Inflammatory macrophage treated with lipopolysaccharide for 1 hour (primary cell): ENCODE measurements at places on chromosomes 7 and 10.
A peak's percentile ranks its signal among the peaks of the same experiment; 100 is the strongest.

GRCh38 chr7:2495418-2496299, 19.5 kb upstream of the GRIFIN start:
- no peak for DNase-seq

DNA sequence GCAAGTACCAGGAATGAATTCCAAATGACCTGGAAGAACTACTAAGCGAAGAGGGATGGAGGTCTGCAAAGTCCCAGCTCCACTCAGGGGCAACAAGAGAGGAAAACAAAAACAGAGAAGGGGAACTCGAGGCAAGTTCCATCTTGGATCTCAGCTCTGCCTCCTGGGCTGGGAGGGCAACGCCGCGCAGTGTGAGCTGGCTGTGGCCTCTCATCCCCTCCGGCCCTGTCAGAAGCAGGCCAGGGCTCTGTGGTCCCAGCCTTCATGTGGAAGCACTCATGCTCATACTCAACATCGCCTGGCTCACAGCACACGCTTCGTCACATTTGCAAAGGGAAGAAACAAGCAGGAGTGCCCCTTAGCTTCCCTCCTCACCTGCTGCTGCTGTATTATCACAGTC, 627.9 kb upstream of the MGMT start:
- no peak for DNase-seq

DNA sequence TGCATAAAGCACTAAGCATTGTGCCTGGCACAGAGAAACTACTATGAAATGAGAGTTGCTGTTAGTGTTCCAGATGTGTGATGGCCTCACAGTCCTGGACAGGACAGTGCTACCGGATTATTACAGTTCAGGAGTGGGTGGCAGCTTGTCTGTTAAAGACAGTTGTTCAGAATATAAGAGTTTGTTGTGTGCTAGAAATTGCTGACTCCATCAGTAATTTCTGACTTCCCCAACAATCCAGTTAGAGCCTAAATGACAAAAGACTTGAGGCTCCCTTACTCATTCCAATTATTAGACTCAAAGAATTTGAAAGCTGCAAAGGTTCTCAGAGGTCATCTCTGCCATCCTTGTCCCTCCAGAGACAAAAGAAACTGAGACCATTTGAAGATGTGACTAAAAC, 34.3 kb upstream of the DNAJB12 start:
- no peak for DNase-seq

DNA sequence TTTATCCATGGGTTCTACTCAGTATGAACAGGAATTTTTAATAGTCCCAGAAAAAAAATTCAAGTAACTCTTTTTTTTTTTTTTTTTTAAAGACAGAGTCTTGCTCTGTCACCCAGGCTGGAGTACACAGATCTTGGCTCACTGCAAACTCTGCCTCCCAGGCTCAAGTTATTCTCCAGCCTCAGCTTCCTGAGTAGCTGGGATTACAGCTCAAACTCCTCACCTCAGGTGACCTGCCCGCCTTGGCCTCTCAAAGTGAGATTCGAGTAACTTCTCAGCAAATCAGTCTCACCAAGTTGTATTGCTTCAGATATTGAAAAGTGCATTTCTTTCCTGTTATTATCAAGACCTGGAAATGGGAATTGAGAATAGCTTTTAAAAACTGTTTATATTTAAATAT, 281.2 kb upstream of the MINDY3 start:
- no peak for DNase-seq

DNA sequence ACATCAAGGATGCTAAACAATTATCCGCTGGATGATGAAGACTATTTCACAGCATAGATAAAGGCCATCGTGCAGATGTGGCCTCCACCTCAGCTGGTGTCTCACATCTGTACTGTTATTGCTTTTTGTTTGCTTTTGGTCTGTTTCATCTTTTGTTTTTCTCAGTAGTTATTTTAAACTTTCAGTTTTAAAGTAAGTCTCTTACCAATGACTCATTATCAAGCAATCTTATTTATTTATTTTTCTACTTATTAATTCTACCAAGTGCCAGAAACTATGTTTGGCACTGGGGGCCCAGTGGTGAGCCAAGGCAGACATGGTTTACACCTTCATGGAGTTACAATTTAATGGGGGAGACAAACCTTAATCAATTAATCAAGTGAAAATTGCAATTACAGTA, 250.9 kb upstream of the TMEM72 start:
- no peak for DNase-seq

DNA sequence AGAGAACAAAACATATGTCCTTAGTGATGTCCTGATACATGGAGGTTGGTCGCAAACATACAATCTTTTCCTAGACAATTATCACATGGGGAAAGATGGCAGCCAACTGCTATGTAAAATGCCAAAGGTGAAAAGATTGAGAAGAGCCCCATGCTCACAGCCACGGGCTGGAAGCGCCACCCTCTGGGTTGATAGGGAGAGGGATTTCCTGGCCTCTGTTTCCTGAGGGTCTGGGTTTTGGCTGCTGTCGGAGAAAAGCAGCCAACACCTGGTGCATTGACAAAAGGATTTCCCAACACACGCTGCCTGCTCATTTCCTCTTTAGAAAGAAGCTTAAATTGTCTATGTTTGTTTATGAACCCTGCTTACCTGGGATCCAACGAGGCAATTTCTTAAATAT, 43.8 kb downstream of the ITIH5 start:
- DNase-seq, result no peak

DNA sequence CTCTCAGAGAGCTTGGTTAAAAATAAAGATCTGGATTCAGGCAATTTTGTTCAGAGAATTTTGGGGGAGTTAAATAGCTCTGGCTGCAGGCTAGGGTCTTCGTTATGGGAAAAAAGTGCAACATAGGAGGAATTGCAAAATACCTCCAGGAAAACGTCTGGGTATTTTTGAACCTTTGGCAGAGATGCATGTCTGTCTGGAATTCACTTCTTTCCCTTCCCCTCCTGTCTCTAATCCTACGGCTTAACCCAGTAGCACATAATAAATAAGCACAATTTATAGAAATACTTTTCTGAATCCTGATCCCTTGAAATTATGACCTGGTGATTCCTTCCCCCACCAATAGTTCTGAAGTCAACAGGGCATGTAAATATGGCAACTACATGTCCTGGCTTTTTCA, 19.3 kb upstream of the NUP205 start:
- no peak for DNase-seq

DNA sequence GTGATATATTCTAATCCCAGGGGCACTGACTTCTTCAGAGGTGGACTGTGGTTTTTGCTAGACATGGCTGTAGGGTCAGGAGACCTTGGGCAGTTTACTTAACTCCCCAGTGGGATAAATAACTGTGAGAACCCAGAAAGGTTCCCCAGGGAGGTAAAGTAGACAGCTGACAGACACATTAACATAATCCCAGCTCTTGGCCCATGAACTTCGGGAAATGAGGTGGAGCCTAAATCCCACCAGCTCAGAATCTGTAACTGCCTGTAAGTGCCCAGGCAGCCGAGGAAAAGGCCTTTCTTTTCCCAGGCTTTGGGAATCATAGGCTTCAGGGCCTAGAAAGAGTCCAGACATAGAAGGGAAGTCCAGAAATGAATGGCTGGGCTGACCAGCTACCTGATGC, 106.0 kb downstream of the LRRC18 start:
- no peak for DNase-seq

DNA sequence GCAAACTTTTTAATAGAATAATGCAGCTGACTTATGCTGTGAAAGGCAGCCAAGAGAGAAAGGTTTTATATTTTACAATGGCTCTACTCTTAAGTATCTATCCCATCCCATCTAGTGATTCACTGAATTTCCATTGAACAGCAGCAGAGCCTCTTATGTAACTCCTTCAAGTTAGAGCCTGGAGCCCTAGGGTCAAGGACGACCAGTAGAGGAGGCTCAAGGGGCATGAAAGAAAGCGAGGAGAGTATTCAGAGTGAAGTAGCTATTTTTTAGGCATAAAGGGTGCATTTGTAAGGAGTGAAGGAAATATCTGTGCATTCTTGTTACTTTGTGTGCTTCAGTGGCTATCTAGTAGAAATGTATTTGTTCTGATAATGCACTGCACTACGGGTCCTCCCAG, 180.2 kb upstream of the TPK1 start:
- no peak for DNase-seq

- no peak for DNase-seq
Observed at GRCh38 chr10:97479939-97480338, 18.3 kb downstream of the MMS19 start.

GRCh38 chr10:24981161-24981710, 28.8 kb upstream of the PRTFDC1 start:
- no peak for DNase-seq

GRCh38 chr10:78752708-78753107, 316.1 kb upstream of the ZMIZ1 start:
- no peak for DNase-seq

GRCh38 chr10:27512548-27512947, 8.4 kb downstream of the RAB18 start:
- no peak for DNase-seq

DNA sequence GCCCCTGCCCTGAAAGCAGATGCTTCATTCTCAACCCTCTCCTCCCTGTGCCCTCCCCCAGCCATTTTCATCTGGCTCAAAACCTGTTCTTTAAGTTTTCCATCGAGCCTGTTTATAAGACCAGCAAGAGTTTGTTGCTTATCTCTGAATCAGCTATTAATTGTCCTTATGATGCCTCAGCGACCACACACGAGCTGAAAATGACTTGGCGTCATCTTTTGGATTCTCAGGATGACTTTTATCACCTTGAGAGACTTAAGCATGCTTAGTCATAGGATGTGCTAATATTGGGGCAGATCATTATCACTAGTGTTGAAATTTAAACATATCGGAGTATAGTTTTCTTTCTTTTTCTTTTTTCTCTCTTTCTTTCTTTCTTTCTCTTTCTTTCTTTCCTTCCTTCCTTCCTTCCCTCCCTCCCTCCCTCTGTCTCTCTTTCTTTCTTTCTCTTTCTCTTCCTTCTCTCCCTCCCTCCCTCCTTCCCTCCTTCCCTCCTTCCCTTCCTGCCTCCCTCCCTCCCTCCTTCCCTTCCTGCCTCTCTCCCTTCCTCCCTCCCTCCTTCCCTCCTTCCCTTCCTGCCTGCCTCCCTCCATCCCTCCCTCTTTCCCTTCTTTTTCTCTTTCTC, 184.5 kb downstream of the PHTF2 start:
- no peak for DNase-seq

- no peak for DNase-seq
Observed at GRCh38 chr10:63889803-63890202, 368.6 kb downstream of the REEP3 start.

DNA sequence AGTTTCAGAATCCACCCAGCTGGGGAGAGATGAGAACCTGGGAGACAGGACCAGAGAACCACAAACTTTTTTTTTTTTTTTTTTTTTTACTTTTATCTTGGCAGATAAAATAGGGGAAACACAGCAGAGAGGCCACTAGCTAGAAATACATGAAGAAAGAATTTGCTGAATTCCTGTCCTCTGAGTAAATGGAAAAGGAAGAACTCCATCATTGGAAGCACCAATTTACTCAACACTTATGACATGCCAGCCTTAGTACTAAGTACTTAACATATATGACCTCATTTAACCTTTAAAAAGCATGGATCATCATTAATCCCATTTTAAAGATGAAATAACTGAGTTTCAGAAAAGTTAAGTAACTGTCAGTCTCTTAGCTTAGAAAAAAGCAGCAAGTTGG, 343.0 kb upstream of the NPSR1 start:
- DNase-seq, result no peak

DNA sequence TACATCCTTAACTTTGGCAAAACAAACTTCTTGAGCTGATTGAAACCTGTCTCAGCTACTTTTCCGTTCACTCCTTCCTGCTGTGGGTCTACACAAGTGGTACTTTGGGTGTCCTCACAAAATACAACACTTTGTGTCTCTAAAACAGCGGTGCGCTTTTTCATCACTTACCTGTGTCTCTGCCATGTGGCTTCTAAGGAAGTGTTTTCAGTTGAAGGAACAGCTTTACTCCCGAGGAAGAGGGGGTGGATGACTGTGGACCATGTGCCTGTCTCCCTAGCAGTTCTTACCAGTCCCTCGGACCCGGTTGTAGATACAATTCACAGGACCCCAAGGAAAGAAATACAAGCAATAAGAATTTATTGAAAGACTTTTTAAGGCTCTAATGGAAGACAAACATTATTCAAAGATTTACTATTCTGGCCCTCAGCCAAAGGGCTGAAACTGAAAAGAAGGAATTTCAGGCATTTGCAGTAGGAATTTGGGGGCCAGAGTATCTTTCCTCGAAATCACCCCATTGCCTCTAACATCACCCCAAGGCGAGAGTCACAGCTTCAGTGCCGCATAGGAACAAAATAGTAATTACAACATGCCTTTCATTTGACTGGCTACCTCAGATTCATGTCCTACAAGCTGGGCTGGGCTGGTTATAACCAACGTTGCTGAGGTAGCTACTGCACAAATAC, 246.3 kb downstream of the ACTR3B start:
- no peak for DNase-seq

GRCh38 chr7:91541641-91542040, 277.4 kb downstream of the FZD1 start:
- no peak for DNase-seq

GRCh38 chr10:27099916-27100812, at the start of gene ANKRD26:
Gene ANKRD26, minus strand, starts transcription at chr10:27100494. Its CDS starts 168 bp downstream, at chr10:27100326.
- peak; percentile 100 for DNase-seq

GRCh38 chr7:4604456-4604940, 77.6 kb upstream of the FOXK1 start:
- DNase-seq, result no peak

DNA sequence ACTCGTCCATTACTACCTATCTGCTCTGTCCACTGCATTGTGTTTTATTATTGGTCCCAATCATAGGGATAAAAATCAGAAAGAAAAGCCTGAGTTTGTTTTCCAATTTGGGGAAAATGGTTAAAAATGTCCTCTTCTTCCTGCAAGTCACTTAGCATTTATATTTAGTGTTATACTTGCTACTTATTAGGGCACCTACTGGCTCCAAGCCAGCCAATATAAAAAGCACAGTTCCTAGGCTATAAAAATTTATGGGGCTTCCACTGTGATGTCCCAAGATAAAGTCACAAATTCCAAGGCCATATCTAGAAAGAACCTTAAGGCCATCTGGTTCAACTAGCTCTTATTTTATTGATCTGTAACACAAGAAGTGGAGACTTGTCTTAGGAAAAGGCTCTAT, 3.2 kb downstream of the SLC35B4 start:
- DNase-seq, result no peak

- DNase-seq, result no peak
Observed at GRCh38 chr7:29271319-29271658, 76.7 kb downstream of the CHN2 start.

GRCh38 chr10:87640043-87640442, 19.6 kb upstream of the PAPSS2 start:
- DNase-seq, result no peak
